ENCODE measurements at places on chromosomes 2 and 18.

DNA sequence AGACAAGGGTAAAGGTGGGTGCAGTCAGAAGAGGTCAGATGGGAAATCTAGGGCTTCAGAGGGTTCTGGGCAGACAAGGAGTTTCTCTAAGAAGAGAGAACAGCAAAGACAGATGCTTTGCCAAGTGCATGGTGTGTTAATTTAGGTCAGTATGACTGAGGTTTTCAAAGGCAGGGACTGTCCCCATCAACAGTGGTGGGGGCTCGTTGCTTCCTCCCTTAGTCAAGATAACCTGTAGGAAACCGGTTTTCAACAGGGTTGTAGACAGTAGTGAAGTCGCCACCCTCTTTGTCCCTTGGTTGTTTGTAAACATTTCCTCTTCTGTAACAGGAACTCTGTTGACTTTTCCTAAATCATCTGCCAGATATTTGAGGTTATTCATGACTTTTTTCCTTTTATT, 11.6 kb downstream of the RAB12 start:
- no peak for DNase-seq

DNA sequence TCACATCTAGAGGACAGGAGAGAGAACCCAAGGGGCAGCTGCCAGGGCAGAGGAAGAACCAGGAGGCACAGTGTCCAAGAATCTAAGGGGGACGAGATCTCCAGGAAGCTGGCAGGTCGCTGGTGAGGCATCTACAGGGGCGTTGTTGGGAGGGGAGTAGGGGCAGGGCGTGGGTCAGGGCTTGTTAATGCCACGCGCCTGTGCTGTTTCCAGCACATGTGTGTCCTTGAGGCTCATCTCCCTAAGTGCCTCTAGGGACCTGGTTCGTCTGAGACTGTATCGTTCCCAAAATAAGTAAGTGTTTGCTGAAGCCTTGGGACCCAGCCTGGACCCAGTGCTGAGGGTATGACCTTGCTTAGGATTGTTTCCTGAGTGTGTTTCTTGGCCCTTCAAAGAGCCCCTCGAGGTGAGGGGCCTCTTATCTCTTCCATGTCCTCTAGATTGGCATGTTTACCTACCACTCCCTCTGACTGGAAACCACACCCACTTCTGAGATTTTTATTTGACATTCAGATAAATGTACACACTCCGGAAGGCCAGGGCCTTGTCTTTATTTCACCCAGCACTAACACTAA, 22.2 kb downstream of the HK2 start:
- DNase-seq, result no peak

GRCh38 chr2:22449696-22450095, 935.3 kb upstream of the KLHL29 start:
- no peak for DNase-seq

DNA sequence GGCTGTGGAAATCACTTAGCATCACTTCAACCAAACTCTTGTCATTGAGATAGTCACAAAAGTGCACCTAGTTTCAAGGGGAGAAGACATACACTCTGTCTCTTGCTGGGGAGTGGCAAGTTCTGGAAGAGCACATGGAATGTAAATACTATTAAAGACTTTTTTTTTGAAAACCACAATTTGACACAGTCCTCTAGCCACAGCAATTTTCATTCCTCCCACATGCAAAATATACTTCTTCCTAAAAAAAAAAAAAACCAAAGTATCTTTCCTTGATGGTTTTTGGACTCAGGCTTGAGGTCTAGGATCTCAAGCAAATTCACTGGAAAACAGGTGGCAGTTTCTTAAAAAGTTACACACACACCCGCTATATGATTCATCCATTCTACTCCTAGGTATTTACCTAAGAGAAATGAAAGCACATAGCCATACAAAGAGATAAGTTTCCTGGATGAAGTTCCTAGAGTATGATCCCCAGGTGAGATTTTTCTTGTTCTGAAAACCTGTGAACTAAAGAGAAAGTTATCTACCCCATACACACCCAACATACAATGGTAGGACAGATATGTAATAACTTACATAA, 295.8 kb downstream of the SP3 start:
- no peak for DNase-seq

DNA sequence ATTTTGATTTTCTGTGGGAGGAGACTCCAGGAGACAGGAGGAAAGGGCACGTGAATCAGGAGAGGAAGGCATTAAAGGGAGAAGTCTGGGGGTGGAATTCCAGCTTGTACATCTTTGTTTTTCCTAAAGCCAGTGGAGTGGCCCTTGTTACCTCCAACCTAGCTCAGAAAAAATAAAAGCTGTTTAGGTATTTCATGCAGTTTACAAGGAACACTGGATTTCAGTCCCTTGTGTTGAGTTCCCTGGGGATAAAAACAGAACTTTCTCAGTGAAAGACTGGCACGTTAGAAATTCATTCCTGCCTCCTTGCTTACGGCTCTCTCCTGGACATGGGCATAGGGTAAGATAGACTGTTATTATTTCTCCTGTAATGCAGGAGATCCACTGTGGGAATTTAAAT, 170.2 kb downstream of the ZEB2 start:
- DNase-seq, result no peak

- no peak for DNase-seq
These were observed 63.7 kb downstream of the ARL4C start for GRCh38 chr2:234433201-234433600.

DNA sequence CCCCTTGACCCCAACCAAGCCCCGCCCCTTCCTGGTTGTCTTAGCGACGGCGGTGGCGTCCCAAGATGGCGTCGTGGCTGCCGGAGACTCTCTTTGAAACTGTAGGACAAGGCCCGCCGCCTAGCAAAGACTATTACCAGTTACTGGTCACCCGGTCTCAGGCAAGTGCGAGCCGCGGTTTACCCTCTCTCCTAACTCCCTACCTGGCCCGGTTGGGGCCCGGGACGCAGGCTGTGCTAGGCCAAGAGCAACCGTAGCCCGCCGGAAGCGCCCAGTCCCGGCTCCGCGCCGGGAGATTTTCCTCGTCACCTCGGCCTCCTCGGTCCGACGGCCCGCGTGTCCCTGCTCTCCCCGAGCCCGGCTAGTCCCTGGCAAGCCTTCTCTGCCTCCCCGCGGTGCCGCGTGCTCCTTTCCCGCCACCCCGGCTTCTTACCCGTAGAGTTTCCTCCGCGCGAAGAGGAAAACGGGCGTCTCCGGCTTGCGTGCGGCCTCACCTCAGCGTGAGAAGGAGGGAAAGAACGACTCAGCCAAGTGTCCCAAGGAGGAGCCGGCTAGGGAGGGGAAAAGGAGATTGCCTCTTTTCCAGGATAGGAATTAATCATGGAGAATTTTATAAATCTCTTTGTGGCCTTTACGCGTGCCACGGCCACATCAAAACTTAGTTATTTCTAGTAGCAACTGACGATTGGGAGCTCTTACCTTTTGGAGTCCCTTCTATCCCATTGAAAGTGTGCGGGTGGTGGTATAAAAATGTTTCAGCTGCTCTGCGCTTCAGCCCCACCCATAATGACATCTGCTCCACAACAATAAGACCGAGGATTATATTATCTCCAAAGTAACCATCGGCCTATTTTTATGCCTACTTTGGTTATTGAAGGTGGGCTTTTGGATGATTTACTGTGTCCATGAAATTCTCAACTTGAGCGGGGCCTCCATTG, at the start of gene FBXO36:
FBXO36 (plus strand) TSS at position 55 of the 938 bp plus-strand sequence; CDS start at position 66, 11 bp downstream.
- DNase-seq, result peak; percentile 88

GRCh38 chr2:9639000-9639602, 8.3 kb upstream of the YWHAQ start:
- DNase-seq, result no peak

DNA sequence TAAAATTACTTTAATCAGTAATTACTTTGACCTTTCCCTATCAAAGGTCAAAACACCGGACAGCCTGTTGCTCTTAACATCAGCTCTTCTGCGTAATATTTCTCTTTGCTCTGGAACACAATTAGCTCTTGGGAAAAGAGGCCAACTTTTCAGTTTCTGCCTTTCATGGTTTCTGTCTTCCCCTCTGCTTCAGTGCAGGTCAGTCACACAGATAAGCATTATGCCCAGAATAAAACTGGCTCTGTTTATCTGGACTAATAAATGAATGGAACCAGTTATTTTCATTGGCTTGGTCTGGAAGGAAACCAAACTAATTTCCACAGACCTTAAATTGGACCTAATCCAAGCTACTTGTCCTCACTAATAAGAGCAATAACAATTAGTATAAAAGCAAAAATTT, 26.2 kb upstream of the GALNT3 start:
- DNase-seq, result no peak

DNA sequence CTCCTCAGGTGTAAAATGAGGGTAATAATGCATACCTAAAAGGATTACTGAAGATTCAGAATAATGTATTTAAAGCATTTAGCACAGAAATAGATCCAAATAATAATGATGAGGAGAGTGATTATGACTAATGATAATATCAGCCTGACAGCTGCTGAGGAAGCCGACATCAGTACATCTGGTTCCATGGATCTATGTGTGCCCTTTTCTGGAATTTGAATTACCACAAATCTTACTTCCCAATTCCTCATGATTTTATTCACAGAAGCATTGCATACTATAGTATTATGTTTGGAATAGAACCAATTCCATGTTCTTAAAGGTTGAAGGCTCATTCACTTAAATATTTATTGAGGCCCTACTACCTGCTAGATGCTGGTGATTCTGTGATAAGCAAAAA, 248.9 kb upstream of the THUMPD2 start:
- no peak for DNase-seq

DNA sequence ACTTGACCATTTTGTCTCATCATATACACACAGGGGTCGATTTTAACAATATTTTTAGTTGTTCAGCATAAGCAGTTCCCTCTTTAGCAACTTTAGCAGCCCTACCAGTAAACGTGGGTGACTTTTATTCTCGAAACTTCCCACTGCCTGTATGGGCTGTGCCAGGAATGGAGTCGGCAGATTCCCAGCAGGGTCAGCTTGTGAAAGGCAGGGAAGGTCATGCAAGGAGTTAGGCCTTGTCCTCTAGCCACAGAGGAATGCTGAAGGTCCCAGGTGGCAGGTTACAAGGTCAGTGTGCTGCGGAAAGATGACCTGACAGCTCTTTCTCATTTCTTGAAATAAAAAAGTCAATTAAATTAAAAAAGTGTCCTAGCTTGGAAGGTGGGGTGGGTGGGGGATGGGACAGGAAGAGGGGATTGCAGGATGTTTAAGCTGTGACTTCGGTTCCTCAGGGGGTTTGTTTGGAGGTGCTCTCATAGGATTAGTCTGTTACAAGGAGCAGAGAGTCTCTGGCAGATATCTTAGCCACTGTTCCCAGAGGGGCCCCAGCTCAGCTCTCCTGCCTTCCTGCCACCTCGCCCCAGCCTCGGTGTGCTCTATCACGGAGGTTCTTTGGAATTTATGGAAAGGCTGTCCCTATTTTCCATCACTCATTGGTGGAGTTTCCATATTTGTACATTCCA, 21.4 kb downstream of the DRC1 start:
- no peak for DNase-seq

- DNase-seq, result no peak
These were observed 33.5 kb upstream of the REL start for GRCh38 chr2:60847854-60848253.

GRCh38 chr2:69054431-69054830, 41.5 kb downstream of the ANTXR1 start:
- DNase-seq, result no peak

DNA sequence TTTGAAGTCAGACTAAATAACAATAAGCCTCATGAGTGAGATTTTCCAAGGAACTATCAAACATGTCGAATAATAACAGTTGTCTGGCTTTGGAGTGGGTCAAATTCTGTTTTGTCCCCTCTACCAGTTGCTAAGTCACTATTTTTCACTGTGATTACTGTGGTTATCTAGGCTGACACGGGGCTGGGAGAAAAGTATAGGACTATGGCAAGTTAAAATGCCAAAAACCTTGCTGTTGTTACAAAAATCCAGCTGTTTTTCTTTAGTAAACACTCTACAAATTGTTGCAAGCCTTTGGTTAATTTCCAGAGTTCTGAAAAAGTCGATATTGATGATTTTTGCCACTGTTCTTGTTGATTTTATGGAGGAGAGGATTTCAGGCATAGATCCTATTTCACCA, 1.5 kb downstream of the CFAP210 start:
- no peak for DNase-seq

GRCh38 chr2:25567406-25567805, 106.0 kb downstream of the DTNB start:
- DNase-seq, result no peak

- DNase-seq, result peak; percentile 24
These were observed 4.7 kb upstream of the ECEL1 start for GRCh38 chr2:232492236-232492848.

DNA sequence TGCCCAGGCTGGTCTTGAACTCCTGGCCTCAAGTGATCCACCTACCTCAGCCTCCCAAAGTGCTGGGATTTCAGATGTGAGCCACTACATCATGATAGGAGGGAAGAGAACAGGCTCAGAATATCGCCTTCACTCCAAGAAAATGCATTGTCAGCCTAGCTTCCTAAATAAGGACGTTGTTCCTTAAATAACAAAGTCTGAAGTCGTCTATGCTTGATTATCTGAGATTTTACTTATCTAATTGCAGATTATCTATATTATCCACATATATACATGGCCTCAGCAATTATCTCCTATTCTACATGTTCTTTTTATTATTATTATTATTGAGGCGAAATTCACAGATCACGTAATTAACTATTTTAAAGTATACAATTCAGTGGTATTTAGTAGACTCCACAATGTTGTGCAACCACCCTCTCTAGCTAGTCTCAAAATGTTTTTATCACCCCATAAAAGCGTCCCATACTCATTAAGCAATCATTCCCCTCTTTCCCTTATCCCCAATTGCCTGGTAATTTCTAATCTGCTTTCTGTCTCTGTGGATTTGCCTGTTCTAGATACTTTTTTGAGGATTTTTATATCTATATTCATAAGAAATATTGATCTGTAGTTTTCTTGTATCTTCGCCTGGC, 95.1 kb upstream of the RFX8 start:
- DNase-seq, result no peak

DNA sequence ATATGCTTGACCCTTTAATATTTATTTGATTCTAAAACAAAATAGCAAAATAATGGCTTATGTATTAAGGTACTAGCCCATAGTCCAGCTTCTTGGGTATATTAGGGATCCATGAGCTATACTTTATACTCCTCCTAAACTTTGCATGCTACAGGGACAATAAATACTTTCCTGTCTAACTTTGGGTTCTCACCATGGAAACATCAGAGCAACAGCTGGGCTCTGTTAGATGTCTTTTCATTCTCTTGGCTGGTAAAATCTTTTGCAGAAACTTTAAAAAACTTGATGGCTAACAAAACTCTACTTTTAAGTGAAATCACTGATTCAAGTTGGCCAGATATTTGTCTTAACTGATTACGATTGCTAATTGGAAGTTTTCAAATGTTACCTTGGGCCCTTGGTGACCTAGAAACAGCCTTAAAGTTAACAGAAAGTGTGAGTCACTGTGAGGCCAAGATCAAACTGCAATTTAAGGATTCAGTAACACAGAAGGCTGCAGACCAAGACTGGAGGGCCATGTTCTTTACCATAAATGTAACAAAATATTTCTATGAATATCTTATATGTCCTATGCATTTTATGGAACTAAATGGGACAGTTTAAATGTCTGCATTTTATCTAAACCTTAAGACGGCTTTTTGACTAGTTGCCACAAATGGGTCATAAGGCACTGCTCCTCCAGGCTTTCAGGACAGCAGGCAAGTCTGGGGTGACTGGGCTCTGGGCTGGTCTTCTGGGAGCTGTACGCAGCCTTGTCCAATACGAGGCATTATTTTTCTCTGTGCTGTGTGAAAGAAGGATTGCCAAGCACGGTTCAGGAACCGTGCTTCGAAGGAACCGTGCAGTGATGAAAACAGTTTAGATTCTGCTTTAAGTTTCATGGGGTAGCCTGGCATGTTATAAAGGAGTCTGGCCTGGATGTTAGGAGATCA, 188.5 kb downstream of the TPGS2 start:
- DNase-seq, result no peak

- DNase-seq, result no peak
These were observed 216.9 kb downstream of the ARHGAP15 start for GRCh38 chr2:143345887-143346787.
